ENCODE measurements at places on chromosomes 3 and 15. TPM values are rescaled to one million over a fixed set of nuclear protein-coding genes. Genes with fewer than 3 reads are reported as not detected.
A peak's percentile ranks its signal among the peaks of the same experiment; 100 is the strongest.

DNA sequence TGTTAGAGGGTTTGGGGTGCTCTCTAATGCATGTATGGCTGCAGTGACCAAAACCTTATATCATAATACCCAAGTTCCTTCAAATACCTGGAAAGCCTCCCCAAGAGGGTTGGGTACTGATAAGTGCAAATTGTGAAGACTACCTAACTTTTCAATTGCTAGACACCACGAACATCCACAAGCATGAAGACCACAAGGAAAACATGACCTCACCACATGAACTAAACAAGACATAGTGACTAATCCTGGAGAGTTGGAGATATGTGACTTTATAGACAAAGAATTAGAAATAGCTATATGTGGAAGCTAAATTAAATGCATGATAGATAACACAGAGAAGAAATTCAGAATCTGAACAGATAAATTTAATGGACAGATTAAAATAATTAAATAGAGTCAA lies 23.9 kb upstream of the AADACL2 start:
- DNase-seq = no peak

GRCh38 chr3:81393251-81393650 lies 368.2 kb downstream of the GBE1 start:
- no peak for DNase-seq

- no peak for DNase-seq
Measured at GRCh38 chr3:116444115-116444747, 1.1 kb downstream of the LSAMP start.

GRCh38 chr3:30598668-30599545 lies 7.5 kb upstream of the TGFBR2 start:
- peak; percentile 64 for DNase-seq

GRCh38 chr3:134134240-134134639 lies 104.5 kb upstream of the SLCO2A1 start:
- no peak for DNase-seq

- no peak for DNase-seq
Measured at GRCh38 chr3:123039178-123039577, 11.6 kb upstream of the SEMA5B start.

DNA sequence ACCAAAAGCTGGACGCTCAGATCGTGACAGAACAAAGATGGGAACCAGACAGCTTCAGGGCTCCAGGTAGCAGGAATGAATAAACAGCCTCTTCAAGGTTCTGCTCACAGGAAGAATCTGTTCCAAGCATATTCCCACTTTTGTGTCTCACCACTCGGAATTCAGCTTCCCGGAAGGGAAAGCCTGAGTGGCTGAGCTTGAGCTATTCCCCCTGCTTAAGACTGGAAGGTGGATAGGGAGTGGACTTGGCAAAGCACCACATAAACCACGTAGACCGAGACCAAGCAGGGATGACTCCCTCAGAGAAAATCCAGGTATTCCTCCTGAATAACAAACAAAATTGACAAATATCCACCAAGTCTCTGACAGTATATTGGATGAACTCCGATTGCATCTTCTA lies 180.2 kb upstream of the NR2F2 start:
- no peak for DNase-seq

GRCh38 chr15:85607842-85608241 lies 186.9 kb downstream of the KLHL25 start:
- no peak for DNase-seq

DNA sequence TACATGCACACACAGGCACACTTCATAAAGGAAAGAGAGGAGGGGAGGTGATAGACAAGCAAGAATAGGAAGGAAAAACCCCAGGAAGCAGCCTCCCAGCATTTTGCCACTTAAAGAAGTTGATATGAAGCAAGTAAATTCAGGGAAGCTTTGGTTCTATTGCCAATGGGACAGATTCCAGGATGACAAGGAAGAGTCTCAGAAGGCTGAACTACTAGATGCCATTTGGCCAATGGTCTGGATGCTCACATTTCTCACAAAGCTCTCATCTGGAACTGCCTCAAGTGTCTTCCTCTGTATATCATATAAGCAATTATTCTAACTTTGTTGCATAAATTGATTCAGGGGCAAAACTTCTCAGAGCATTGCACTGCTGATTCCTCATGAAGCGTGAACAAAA lies 78.8 kb upstream of the STRIT1 start:
- no peak for DNase-seq

- DNase-seq = no peak
Measured at GRCh38 chr15:101193120-101193644, 58.7 kb downstream of the CHSY1 start.

- no peak for DNase-seq
Measured at GRCh38 chr3:10937141-10937825, 55.3 kb upstream of the SLC6A1 start.

DNA sequence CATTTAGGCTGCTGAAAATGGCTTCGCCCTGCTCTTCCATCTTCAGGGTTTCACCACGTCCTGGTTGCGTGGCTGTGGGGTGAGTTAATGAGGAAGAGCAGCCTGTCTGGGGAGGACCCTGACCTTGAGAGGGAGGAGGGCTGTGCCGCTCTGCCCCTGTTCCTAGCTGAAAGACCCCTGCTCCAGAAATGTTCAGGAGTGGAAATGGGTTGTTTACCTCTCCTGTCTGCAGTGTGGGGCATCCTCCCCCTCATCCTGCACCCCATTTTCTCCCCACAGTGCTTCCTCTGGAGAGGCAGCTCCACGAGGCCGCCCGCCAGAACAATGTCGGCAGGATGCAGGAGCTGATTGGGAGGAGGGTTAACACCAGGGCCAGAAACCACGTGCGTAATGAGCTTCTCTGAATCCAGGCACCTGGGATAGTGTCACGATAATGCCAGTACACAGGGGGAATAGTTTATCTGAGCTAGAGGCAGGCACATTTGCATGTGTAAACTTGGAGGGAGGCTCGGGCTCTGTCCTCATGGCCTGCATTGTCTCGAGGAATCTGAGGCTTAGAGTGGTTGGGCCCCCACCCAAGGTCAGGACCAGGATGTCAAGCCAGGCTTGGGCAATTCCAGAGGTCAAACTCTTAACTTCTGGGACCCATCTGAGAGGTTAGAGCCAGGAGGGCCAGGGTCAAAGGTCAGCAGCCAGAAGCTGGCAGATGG lies 4.0 kb downstream of the ANKDD1A start:
- DNase-seq = no peak

GRCh38 chr15:67358812-67359211 lies 104.2 kb downstream of the IQCH start:
- no peak for DNase-seq

- DNase-seq = no peak
Measured at GRCh38 chr3:46664971-46665762, 28.3 kb downstream of the ALS2CL start.

The PTPRG gene
- polyA plus RNA-seq = 0.07 TPM

DNA sequence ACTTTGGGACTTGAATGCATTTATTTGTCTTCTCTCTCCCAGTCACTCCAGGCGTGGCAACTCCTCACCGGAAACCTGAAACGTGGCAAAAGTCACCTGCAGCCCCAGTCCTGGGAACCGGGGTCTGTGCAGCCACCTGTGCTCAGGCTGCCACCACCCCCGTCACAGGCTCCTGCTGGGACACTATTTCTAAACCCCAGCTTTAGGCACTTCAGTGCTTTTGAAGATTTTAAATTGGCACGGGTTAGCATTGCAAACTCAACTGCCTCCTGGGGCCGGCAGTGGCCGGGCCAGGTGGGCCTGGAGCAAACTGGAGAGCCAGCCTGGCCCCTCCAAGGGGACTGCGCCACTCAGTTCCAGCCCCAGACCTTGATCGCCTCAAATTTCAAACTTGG lies 146.7 kb upstream of the IQSEC1 start:
- DNase-seq = no peak

DNA sequence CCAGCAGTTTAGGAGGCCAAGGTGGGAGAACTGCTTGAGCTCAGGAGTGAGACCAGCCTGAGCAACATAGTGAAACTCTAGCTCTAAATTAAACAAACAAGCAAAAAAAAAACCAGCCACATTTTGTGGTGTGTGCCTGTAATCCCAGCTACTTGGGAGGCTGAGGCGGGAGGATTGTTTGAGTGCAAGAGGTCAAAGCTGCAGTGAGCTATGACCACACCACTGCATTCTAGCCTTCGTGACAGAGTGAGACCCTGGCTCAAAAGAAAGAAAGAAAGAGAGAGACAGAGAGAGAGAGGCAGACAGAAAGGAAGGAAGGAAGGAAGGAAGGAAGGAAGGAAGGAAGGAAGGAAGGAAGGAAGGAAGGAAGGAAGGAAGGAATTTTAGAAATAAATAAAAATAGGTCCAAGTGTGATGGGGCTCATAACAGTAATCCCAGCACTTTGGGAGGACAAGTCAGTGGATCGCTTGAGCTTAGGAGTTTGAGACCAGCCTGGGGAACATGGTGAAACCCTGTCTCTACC lies 38.7 kb upstream of the LRIG1 start:
- no peak for DNase-seq

The FEZF2 gene
- polyA plus RNA-seq = not detected

The ALPK3 gene
- polyA plus RNA-seq = 0.07 TPM

The CIP2A gene
- 2.3 TPM for polyA plus RNA-seq

The FSD2 gene
- polyA plus RNA-seq = not detected

DNA sequence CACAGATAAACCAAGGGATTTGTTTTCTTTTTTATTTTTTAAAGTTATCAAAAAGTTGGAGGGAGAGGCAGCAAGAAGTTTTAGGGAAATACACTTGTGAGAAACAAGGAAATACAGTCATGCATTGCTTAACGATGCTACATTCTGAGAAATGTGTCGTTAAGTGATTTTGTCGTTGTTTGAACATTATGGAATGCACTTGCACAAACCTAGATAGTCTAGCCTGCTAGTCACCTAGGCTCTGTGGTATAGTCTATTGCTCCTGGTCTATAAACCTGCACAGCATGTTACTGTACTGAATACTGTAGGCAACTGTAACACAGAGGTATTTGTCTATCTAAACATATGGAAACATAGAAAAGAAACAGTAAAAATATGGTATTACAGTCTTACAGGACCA lies 2.0 kb upstream of the NFKBIZ start:
- no peak for DNase-seq

- DNase-seq = no peak
Measured at GRCh38 chr15:30830961-30831360, 72.8 kb upstream of the FAN1 start.

GRCh38 chr3:188695241-188695640 lies 476.5 kb upstream of the TPRG1 start:
- no peak for DNase-seq

GRCh38 chr3:45041666-45042065 lies 15.6 kb downstream of the CLEC3B start:
- DNase-seq = no peak

The UBE2E1 gene
- 46.7 TPM for polyA plus RNA-seq

DNA sequence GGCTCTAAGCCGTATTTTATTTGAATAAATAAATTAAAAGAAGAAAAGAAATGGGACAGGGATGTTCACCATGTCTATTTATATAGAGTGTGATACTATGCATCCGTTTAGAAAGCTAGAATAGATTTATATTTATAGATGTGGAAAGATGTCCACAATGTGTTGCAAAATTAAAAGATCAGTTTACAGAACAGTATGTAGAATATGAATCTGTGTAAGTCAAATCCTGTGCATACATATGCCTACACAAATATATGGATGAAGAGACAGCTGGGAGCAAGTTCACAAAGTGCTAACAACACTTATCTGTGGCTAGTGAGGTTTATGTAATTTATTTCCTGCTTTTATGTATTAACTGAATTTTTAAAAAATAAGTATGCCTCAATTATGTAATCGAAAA lies 25.4 kb upstream of the SLMAP start:
- no peak for DNase-seq

DNA sequence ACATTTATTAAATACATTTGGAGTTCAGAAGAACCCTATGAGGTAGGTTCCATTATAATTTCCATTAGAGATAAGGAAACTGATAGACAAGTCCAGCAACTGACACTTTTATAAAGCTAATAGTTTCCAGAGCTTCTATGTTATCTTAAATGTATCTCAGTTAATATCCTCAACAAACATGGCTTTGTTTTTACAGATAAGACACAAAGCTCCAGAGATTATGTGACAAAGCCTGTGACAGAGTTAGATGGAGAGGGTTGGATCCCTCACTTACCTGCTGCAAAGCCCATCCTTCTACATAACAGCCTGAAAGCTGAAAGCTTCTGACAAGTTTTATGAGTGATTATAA lies 473 bp upstream of the COMMD2 start:
- no peak for DNase-seq

GRCh38 chr3:133691273-133692107 lies 29.7 kb upstream of the TOPBP1 start:
- DNase-seq = no peak

The XCR1 gene
- 0.06 TPM for polyA plus RNA-seq

The SEMA5B gene
- polyA plus RNA-seq = not detected

The ARGFX gene
- not detected for polyA plus RNA-seq

The NRG4 gene
- polyA plus RNA-seq = not detected

- DNase-seq = no peak
Measured at GRCh38 chr15:99101501-99101900, 3.4 kb upstream of the SYNM start.

The SPATA12 gene
- polyA plus RNA-seq = not detected

DNA sequence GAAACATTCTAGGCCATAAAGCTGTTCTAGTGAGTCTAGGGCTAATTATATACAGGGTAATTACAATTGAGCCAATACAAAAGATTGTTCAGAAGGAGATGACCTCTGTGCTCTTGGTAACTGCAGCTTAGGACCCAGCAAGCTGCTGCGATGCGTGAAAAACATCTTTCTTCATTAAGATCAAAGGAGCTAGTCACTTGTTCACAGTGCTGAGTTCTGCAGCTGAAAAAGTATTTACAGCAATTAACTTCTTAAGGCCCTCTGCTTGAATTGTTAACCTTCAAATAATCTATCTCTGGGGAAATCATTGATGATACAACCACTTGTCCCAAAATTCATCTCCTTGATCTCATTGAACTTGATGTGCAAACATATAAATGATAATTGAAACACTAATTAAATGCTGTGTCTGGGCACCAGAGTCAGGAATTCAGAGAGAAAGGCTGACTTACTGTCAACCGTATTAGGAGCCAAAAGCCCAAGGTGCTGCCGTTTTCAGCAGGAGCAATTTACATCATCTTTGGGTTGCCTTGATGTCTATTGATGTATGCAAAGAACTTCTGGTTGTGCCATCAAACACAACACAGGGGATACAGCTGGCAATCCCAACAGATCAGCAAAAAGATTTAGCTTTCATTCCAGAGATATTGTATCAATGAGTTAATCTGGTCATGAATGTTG lies 213.0 kb downstream of the NECTIN3 start:
- DNase-seq = no peak

DNA sequence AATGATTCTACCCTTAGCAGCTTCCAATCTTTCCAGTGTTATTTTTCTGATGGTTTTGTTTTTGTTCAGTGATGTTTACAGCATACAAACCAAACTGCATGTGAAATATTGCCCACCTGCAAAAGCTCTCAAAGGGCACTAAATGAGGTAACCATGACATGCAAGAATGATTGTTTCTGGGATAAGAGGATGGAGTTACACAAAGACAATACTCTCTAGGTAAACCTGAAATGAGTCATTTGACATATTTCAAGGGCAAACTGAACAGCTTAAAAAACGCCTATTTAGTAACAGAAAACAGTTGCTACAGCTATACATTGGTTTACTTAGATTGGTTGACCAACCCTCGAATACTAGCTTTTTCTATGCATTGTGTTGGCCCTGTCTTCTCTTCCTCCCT lies 481.7 kb downstream of the ZPLD1 start:
- no peak for DNase-seq

GRCh38 chr3:66493458-66494099 lies 7.2 kb downstream of the LRIG1 start:
- no peak for DNase-seq
